ENCODE measurements at places on chromosomes 5 and 9.

DNA sequence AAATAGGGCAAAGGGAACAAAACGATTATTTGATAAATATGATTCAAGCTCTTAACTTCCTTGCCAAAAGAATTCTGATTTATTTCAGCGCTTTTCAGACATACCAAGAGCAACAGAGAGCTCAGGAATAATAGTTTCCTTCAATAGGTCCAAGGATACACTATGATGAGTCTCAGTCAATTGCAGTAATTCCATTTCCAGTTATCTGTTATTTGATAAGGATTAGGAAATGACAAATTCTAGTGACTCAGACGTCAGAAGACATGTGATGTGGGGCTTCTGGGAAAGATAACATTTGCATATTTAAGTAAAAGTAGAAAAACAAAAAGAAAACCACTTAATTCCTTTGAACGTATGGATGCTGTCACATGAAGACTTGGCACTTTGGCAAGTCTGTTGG lies 1250.8 kb upstream of the CDH18 start:
- no peak for DNase-seq

- no peak for DNase-seq
Observed at GRCh38 chr5:16675806-16676205, 59.0 kb upstream of the RETREG1 start.

GRCh38 chr9:21333226-21333625 lies 2.0 kb downstream of the KLHL9 start:
- DNase-seq = no peak

DNA sequence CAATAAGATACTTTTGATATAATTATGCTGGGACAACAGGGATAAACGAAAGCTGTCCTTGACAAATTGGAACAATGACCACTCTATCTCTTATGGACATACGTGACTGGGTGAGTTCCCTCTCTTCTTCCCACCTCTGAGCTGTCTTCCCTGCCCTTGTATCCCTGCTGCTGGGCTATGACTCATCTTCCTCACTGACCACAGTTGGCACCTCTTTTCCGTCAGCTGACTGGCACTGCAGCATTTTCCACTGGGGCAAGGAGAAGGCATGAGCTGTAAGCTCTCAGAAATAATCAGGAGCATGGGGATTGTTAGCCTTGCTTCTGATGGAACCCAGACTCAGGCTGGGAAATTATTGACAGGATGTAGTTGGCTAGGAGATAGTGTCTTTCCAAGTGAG lies 48.7 kb downstream of the PCSK1 start:
- no peak for DNase-seq

DNA sequence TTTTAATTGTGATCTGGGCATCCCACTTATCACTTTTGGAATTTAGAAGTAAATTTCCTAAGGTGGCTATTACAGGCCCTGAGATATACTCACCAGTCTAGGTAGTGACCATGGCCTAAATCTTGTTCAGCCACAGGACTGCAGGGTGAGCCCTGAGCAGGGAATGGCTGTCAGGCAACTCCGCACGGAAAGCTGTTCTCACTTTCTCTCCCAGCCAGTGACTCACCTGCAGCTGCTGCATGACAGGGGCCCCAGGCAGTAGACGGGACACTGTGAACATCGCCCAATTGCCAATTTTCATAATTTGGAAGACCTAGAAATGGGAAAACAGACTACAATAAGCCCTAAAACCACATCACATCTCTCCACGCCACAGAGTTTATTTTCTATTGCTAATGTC lies 69.6 kb upstream of the TAF1L start:
- DNase-seq = no peak

DNA sequence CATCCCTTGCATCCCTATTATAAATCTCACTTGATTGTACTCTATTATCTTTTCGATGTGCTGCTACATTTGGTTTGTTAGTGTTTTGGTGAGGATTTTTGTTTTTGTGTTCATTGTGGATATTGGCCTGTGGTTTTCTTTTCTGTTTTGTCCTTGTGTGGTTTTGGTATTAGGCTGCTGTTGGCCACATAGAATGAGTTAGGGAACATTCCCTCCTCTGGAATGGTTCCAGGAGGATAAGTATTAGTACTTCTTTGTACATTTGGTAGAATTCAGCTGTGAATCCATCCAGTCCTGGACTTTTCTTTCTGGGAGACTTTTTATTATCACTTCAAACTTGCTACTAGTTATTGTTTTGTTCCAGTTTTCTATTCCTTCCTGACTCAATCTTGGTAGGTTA lies 287.2 kb downstream of the CWC27 start:
- no peak for DNase-seq

DNA sequence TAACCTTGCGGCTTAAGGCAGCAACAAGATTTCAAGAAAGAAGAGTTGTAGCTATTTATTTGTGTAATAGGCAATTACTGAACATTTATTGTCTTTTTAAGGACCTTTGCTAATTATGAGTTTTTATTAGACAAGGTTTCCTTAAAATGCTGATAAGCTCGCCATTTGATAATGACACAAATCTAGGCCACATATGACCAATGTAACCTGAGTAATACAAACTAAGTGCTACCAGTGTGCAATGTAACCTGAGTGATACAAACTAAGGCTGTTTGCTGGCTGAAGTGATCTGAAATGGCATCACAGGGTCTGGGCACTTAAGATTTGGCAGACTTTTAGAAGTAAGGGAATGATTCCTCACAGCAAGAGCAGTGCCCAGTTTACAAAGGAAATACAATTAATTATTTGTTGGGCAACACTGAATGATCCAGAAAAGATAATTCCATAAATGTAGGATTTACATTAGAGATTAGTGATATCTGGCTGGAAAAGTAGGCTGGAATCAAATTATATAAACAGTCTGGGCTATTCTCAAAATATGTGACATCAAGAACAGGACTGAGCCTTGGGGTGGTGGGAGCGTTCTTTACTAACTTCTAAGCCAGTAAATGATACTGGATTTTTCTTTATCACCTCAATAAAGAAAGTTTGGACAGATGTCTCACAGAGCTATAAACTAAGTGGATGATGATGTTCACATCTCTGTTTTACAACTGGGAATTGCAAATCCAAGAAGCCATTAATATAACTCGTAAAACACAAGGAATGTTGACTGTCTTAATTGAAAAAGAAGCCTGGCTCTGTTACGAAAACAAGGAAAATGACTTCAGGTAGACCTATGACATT lies 54.8 kb downstream of the MRPS27 start:
- DNase-seq = no peak

GRCh38 chr5:39040875-39041274 lies 33.3 kb downstream of the RICTOR start:
- DNase-seq = no peak

DNA sequence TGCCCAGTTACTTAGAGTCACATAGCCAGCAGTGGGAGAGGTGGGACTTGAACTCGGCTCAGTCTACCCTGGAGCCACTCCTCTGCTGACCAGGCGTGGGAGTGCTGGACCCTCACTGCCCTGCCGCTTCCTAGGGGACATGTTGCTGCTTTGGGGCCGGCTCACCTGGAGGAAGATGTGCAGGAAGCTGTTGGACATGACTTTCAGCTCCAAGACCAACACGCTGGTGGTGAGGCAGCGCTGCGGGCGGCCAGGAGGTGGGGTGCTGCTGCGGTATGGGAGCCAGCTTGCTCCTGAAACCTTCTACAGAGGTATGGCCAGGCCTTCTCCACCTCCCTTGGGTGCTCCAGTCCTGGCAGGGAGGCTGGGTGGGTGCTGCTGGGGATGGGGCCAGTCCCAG lies 3.4 kb upstream of the CACFD1 start:
- no peak for DNase-seq
